ENCODE measurements at places on chromosomes 3 and 15.

DNA sequence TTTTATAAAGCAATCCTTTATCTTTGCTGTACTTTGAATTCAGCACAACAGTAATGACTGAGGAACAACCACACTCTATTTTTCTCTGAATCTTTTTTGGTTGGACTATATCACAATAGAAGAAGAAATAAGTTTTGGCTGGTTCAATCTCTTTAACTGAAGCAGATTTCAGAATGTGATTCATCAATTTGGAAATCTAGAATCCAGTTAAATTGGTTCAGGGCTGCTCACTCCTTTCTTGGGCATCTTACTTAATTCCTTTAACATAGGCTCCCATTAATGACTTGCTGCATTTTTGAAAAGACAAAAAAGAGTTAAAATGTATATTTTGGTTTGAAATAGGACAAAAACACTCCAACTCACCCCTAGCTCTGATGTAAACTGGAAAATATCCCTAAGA is 688.3 kb upstream of the NECTIN3 start:
- no peak for DNase-seq

- peak; percentile 18 for DNase-seq
Measured at GRCh38 chr15:67820992-67821783, 4.1 kb upstream of the SKOR1 start.

DNA sequence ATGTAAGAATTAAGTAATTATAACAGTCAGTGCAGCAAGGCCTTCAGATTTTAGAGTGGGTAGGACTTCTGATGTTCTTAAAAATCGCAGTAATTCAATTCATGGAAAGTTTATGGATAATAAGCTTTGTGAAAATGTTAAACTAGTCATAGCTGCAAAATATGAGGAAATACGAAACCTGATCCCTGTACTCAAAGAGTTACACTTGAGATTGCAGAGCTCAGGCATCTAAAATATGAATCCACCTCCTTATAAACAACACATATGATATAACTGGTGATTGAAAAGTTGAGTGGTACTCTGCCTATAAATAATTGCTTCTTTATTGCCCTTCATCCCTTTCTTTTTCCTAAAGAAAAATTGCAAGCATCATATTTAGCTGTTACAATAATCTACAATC is 473.3 kb downstream of the OTOL1 start:
- no peak for DNase-seq

DNA sequence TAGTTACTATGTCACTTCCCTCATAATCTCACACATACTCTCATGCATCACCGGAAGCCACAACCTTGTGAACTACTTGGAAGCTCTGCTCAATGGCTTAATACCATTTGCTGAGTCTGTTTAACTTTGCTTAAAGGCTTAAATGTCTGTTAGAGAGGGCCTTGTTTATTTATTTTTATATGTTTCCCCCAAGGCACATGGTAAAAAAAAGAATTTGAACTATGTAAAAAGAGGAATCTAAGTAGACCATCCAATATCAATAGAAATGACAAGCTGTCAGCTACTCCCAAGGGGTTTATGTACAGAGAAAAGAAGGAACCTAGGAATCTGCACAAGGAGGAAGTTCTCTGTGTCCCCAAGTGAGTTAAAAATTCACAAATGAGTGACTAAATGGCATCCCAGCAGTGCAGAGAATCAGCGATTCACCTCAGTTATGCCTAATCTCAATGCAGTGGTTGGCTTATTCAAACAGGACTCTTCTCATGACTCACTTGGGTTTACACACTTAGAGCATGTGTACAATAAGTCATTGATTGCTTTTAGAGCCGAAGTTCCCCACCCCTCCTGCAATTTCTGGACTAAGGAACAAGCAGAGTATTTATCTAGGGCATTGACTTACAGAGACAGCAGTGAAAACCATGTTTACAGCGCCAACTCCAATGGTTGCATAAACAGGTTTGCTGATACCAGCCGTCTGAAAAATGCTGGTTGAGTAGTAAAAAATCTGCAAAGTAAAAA is 24.4 kb downstream of the SLC2A2 start:
- DNase-seq = no peak

GRCh38 chr3:107065094-107065861 is 312.0 kb upstream of the CCDC54 start:
- no peak for DNase-seq

DNA sequence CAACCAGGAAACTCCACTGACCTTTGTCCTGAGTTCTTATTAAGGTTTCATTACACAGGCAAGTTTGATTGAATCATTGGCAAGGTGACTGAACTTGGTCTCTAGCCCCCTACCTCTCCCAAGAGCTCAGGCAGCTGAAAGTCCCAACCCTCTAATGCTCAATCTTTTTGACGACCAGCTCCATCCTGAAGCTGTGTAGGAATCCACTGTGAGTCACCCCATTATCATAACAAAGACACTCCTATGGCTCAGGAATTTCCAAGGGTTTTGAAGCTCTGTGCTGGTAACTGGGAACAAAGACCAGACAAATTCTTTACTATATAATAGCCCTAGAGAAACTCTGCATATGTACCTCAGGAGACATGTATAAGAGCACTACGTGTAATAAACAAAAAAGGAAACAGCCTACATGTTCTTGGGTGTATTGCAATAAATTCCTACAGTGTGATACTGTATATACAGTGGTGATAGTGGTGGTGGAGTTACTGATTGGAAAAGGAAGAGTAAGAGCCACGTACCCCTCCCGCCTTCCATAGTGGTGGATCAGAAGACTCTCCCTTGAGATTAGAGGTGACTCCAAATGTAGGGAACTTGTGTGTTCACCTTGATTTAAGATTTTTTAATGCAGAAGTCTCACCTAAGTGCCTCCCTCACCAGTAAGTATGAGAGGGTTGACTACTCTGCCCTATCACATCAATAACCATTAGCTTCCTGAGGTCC is 116.6 kb downstream of the ST8SIA2 start:
- DNase-seq = no peak

GRCh38 chr3:195394700-195395099 is 48.1 kb downstream of the ACAP2 start:
- DNase-seq = no peak

- no peak for DNase-seq
Measured at GRCh38 chr3:87350367-87351199, 74.2 kb upstream of the POU1F1 start.

- DNase-seq = no peak
Measured at GRCh38 chr15:96337365-96338023, 7.0 kb downstream of the NR2F2 start.

- DNase-seq = no peak
Measured at GRCh38 chr3:119323723-119324085, 29.5 kb downstream of the ARHGAP31 start.

DNA sequence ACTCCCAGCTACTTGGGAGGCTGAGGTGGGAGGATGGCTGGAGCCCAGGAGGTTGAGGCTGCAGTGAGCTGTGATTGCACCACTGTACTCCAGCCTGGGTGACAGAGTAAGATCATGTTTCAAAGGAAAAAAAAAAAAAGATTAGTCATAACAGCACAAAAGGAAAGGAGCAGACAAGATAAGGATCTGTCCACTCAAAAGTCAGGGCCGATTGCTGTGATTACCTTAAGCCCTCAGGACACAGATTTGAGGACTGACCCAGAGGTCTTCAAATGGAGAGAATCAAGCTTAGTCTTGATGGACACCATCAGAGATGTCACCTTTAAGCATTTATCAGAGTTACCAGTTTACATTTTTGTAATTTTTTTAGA is 23.9 kb upstream of the HEG1 start:
- no peak for DNase-seq

GRCh38 chr15:72785432-72785831 is 1.9 kb upstream of the ADPGK start:
- no peak for DNase-seq

- no peak for DNase-seq
Measured at GRCh38 chr3:54424292-54424691, 301.9 kb downstream of the CACNA2D3 start.

DNA sequence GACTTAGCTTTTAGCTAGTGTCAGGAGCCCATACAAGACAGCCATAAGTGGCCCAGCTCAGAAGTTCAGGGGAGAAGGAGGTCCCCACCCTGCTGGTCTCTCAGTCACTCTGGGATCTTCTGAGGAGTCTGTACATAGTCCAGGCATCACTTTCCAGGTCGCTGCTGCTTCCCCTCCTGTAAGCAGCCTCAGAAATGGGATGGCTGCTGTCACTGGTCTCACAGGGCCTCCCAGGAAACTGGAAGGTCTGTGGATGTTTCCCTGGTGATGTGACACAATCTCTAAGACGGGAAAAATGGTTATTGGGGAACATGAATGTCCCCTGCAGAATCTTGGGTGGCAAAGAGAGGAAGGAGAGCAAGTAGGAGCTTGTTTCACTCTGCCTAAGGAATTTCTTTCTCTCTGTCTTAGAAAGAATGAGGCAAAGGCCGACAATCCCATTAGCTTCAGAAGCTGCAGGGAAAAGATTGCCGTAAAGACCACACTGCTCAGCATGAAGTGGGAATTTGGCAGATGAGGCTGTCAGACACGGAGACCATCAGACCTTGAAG is 43.2 kb upstream of the TNFAIP8L3 start:
- DNase-seq = no peak

GRCh38 chr15:34721802-34722438 is 32.9 kb downstream of the GJD2 start:
- DNase-seq = no peak

- DNase-seq = no peak
Measured at GRCh38 chr15:57227166-57227565, 149.1 kb upstream of the CGNL1 start.

- DNase-seq = no peak
Measured at GRCh38 chr15:77944002-77944867, 133.3 kb downstream of the TBC1D2B start.

- no peak for DNase-seq
Measured at GRCh38 chr3:123367467-123368154, 81.3 kb downstream of the ADCY5 start.

DNA sequence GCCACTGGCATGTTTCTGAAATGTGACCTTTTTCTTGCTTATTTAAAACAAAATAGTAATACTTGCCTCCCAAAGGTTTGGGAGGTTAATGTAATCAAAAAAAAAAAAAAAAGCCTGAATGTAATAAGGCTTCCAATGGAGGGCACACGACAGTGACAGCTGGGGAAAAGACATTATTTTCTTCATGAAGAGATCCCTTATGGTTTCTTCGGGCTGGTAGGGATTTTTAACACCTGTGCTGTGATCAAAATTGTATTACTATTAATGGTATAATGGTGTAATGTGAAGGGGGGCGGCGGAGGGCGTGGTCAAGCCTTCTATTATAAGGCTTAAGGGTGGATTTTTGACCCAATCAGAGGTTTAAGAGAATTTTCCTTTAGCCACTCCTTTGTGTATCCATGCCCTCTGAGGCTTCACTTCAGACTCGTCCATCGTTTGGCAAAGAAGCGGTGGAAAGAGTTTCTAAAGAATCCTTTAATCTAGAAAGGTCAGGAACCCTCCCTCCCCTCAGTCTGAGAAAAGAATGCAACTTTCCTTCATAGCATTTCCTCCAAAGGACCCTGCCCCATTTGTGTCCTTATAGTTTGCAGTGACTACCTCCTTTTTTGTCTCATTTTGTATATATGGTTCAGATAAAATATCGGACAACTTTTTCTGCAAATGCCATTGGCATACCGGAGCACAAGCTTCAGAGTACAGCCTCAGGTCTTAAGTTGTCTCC is 89.5 kb upstream of the CHD2 start:
- no peak for DNase-seq

DNA sequence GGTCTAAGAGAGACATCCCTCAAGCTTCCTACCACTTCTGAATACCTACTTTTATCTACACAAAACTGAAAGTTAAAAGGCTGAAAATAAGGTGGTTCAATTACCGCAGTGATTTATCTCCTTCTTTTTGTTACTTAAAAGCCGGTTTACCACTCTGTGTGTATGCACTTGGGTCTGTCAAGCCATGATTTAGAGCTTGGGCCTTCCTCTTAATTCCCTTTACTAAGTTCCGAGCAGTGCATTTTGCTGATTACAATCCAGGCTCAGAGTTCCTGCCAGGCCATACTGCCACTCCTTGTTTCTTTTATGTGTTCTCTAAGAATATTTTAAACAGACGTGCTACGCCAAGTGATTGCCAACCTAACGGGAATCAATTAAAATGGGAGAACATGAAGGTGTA is 16.5 kb downstream of the KCTD6 start:
- DNase-seq = no peak

DNA sequence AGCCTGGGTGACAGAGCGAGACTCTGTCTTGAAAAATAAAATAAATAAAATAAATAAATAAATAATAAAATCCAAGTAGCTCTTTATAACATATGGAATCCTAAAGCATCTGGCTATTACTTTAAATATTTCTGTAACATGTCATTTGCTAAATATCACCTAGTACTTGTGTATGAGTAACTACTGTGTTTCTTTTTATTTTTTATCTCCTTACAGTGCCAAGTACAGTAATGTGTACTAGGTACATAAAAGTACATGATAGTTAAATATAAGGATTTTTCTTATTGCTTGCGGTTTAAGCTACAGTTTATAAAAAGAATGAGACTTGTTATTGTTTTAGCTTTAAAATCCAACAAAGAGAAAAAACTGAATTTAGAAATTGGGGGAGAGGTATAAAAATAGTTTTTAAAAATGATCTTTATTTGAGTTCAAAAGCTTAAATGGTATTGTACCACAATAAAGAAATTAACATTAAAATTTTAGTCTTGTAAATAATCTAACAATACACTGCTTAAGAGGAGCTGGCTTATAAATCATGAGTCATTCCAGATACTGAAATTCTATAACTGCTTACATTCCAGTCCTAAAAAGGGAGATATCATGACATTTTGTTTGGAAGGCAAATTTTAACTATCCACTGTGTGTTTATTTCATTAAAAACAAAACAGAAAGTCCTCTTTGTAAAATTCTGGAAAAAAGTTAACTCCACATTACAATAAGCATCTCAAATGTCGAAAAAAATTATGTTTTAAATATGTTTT is 73.1 kb downstream of the FGF7 start:
- DNase-seq = no peak

GRCh38 chr3:152574461-152575079 is 260.4 kb upstream of the P2RY1 start:
- DNase-seq = peak; percentile 6

DNA sequence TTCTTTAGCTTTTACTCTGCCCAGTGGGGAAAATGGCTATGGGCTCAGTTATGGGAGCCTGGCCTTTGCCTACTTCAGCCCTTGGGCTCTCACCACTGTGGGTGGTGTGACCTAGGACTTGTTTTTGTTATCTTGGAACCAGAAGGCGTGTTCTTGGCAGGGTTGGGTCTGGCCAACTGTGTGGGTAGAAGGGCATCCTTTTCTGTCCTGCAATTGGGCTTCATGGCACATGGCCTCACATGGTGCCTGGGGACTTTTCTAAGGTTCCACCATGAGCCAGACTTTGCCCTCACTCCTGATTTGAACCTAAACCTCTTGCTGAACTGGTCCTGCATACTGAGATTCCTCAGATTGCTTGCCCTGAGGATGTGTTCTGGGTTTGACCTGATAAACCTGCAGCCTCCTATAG is 1.7 kb downstream of the GLYCTK start:
- DNase-seq = no peak

GRCh38 chr3:54905261-54905888 is 22.5 kb downstream of the LRTM1 start:
- no peak for DNase-seq

DNA sequence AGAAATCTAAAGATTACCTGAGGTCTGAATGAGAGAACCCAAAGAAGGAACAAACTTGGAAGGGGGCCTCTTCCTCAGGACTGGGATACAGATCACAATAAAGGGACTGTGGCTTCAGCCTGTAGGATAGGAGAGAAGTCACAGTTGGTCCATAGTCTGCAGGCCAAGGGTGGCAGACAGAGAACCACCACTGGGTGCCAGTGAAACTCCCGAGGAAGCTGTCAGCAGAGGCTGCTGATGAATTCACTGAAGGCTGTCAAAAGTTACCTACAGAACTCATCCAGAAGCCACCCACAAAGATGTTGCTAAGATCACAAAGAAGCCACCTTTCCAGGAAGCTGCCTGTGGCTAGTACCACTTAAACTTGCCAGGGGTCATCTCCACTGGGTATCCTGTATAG is 78.5 kb downstream of the TMCO5A start:
- DNase-seq = no peak

All from activated naive CD4-positive, alpha-beta T cell (primary cell).